Tibial artery (tissue), 4 donors: ENCODE measurements at places on chromosomes 7 and 10.

DNA sequence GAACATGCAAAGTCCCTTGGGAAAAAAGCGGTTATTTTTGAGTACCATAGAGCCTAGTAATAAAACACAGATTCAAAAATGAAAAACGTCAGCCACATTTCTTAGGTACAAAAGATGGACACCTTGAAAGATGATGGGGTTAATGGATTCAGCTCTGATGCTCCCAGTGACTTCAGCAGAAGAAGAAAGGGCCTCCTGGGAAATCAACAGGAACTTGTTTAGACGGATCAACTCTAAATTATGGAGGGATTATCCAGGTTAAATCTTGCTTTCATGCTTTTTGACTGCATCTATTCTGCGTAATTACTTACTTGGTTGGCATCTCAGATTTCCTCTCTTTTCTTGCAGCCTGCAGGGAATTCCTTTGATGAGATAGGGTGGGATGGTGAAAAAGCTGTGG lies 82.5 kb downstream of the TMEM178B start:
- H3K27me3 ChIP-seq = no peaks in the 10 kb centered on the region
- no peak for DNase-seq
- no peaks in the 10 kb centered on the region for H3K36me3 ChIP-seq
- H3K4me1 ChIP-seq = no peaks in the 10 kb centered on the region

DNA sequence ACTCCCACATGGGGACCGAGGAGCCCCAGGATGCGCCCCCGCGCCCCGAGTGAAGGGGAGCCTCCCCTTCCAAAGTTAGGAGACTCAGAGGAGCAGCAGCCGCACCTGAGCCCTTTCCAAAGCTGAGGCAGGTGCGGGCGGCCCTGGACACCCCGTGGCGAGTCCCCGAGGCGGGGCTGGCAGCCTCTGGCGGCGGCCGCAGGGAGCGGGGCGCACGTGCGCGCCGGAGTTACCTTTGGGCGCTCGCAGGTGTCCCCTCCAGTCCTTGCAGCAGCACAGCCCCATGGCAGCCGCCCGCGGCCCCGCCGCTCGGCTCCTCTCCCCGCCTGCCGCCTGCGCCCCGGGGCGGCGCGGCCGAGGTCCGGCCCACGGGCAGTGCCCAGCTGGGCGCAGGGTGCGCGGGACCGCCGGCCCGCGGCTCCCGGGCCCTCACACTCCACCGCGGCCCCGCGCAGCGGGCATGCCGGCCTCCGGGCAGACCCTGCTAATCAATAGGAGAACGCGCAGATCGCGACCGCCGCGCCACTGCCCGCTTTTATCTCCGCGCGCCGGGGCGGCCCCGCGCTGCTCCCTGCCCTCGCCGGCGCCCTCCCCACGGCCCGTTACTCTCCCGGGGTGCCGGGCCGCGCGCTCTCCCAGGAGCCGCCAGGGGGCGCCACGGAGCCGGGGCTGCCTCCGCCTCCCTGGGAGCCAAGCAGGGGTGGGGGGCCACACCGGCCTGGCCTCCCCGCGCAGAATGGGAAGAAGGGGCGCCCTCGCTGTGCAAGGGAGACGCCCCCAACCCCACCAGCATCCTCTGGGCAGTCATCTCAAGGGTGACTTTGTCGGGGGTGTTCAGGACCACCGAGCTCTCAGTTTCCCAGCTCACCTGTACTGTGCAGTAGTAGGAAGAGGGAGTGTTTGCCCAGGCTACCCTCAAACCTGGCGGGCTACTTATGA lies 80.8 kb downstream of the ARHGAP22 start:
- no peaks in the 10 kb centered on the region for H3K27me3 ChIP-seq
- H3K27ac ChIP-seq = no peak overlapping the region
- peak overlapping the region; percentile 48 for H3K4me3 ChIP-seq
- DNase-seq = no peak

GRCh38 chr10:45624724-45625123 lies 47.8 kb downstream of the ZFAND4 start:
- no peak overlapping the region for H3K27ac ChIP-seq
- DNase-seq = no peak
- H3K4me3 ChIP-seq = no peak overlapping the region

- H3K27ac ChIP-seq = no peak overlapping the region
- no peak overlapping the region for H3K4me3 ChIP-seq
- no peaks in the 10 kb centered on the region for H3K36me3 ChIP-seq
- H3K4me1 ChIP-seq = no peaks in the 10 kb centered on the region
Measured at GRCh38 chr10:124436191-124436638, 13.6 kb downstream of the NKX1-2 start.

- DNase-seq = no peak
- no peak overlapping the region for H3K4me3 ChIP-seq
- H3K4me1 ChIP-seq = no peaks in the 10 kb centered on the region
- H3K27ac ChIP-seq = no peak overlapping the region
- H3K27me3 ChIP-seq = no peaks in the 10 kb centered on the region
Measured at GRCh38 chr10:23779301-23779700, 340.4 kb downstream of the OTUD1 start.

DNA sequence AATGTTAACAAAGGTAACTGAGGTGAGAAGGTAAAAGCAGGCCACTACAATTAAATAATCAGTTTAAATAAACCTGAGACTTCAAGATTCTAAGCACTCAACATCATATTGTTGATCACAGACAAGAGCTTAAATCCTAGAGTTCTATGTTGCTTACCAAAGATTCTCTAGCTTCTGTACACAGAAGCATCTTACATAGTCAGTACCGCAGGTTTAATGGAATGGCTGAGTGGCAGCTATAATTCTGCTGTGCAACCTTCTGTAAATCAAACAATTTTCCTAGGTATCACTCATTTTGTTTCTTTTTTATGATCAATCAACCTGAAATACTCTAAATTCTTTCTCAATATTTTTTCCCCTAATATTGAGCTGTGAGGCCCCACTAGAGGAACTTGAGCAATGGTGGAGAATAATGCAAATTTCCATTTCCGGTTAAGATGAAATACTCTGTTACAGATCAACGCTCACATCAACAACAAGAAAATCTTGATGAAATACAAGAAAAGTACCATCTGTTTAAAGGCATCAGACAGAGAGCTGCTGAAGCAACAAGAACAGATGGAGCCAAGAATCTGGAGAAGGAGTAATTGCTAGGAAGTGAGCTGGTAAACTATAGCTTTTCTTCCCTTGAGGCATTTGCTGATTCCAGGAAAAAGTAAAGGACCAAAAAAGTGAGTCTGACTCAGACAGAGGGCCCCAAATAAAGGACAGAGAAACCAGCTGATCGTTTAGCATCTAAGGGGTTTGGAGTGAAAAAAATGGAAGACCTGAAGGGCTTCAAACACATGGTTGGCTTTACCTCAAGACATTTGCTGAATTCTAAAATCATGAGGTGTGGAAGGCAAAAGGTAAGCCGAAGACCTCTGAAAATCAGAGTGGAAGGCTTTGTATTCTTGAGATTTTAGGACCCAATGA lies 22.6 kb downstream of the PNPLA8 start:
- no peak overlapping the region for H3K4me3 ChIP-seq
- no peaks in the 10 kb centered on the region for H3K4me1 ChIP-seq
- no peak overlapping the region for H3K27ac ChIP-seq
- no peak for DNase-seq
- H3K36me3 ChIP-seq = peaks cover 16% of the 10 kb centered on the region
- H3K27me3 ChIP-seq = no peaks in the 10 kb centered on the region

- DNase-seq = peak; percentile 31
- H3K4me3 ChIP-seq = no peak overlapping the region
- no peaks in the 10 kb centered on the region for H3K27me3 ChIP-seq
Measured at GRCh38 chr7:75042286-75042685, 31.3 kb downstream of the RCC1L start.

- no peak overlapping the region for H3K27ac ChIP-seq
- H3K36me3 ChIP-seq = peaks cover 35% of the 10 kb centered on the region
- H3K4me3 ChIP-seq = peak overlapping the region; percentile 30
- no peaks in the 10 kb centered on the region for H3K4me1 ChIP-seq
- DNase-seq = no peak
Measured at GRCh38 chr7:151115121-151115835, 29.0 kb downstream of the AGAP3 start.

DNA sequence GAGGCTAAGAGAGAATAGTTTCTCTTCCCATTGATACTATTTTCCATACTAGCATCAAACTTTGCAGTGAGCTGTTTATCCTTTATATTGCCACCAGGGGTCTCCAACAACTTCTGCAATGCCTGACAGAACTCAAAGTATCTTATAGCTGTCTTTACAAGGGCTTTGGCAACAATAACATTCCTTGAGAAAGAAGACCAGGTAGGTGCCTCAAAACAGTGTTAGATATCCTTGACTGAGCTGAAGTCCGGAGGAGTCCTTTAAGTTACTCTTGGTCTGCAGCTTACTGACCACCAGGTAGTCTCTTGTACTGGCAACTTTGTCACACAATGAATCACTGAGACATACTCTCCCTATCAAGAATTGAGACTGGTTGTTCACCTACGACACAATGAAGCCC lies 30.0 kb upstream of the TES start:
- H3K36me3 ChIP-seq = no peaks in the 10 kb centered on the region
- H3K4me3 ChIP-seq = no peak overlapping the region
- H3K27me3 ChIP-seq = no peaks in the 10 kb centered on the region
- no peaks in the 10 kb centered on the region for H3K4me1 ChIP-seq
